ENCODE measurements at places on chromosomes 7 and 10. TPM values are rescaled to one million over a fixed set of nuclear protein-coding genes. Genes with fewer than 3 reads are reported as not detected.

The OPALIN gene
- not detected for total RNA-seq

The GBX1 gene
- 0.27 TPM for total RNA-seq

The PNLIPRP1 gene
- total RNA-seq = 0.68 TPM

The CFTR gene
- total RNA-seq = 0.89 TPM

The MKI67 gene
- 96.5 TPM for total RNA-seq

- H3K4me1 ChIP-seq = peaks cover 5% of the 10 kb centered on the region
- no peak for DNase-seq
- peaks cover 2% of the 10 kb centered on the region for H3K27me3 ChIP-seq
- H3K27ac ChIP-seq = no peak overlapping the region
- no peaks in the 10 kb centered on the region for H3K36me3 ChIP-seq
Observed at GRCh38 chr7:104296266-104296665, 32.1 kb upstream of the LHFPL3 start.

GRCh38 chr7:134400859-134401258, 58.0 kb downstream of the AKR1B1 start:
- DNase-seq = no peak
- no peak overlapping the region for H3K27ac ChIP-seq
- H3K27me3 ChIP-seq = no peaks in the 10 kb centered on the region
- no peak overlapping the region for H3K4me3 ChIP-seq
- H3K36me3 ChIP-seq = no peaks in the 10 kb centered on the region
- H3K4me1 ChIP-seq = no peaks in the 10 kb centered on the region

DNA sequence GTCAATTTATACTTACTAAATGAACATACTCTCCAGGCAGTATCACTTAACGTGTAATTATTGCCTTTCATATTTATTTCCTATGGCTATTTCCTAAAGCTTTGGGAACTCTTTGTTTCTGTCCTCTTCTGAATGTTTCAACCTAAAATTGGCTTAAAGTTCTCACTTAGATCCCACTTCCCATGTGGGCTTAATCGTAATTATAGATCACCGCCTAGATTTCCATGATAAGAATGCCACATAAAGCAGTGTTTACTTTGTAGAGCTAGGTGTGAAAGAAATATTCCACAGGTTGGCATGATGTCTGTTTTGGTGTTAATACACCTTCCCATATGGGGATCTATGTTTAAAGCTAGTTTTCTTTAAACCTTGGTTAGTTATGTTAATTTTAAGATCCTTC, 1.5 kb downstream of the HDAC9 start:
- no peaks in the 10 kb centered on the region for H3K36me3 ChIP-seq
- peak overlapping the region; percentile 79 for H3K4me3 ChIP-seq
- H3K27me3 ChIP-seq = no peaks in the 10 kb centered on the region
- peaks cover 61% of the 10 kb centered on the region for H3K4me1 ChIP-seq
- peak overlapping the region; percentile 74 for H3K27ac ChIP-seq

DNA sequence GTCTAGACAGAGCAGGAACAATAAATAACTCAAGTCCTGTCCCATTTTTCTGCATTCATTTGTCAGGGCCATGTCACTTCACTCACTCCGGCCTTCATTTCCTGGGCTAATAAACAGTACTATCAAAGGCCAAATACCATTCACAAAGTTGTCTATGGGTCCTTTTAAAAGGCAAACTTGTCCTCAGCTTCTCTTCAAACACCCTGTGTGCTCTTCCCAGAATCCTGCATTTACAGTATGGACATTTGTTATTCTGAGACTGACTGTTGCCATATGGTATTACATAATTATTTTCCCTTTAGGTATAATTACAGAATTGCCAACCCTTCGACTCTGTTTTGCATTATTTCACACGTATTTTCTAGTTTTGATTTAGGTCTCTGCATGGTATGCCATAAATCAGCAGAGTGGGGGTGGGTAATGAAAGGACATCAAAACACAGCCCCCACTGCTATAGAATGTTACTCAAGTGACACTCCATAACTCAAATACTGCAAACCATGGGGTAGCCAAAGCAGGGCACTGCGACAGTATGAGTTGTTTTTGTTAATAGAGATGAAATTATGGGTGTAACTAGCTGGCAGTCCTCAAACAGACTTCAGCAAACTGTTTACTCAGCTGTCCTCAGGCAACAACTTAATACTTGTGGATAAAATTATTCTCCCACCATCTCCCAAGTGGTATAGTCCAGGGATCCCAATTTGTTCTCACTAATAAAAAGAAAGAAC, 183.7 kb downstream of the TRIL start:
- no peaks in the 10 kb centered on the region for H3K36me3 ChIP-seq
- H3K27me3 ChIP-seq = peaks cover 20% of the 10 kb centered on the region
- H3K27ac ChIP-seq = no peak overlapping the region
- DNase-seq = no peak
- no peaks in the 10 kb centered on the region for H3K4me1 ChIP-seq
- no peak overlapping the region for H3K4me3 ChIP-seq

GRCh38 chr7:36692456-36692855, 31.8 kb downstream of the AOAH start:
- no peaks in the 10 kb centered on the region for H3K27me3 ChIP-seq
- no peaks in the 10 kb centered on the region for H3K36me3 ChIP-seq
- H3K4me3 ChIP-seq = no peak overlapping the region
- H3K27ac ChIP-seq = no peak overlapping the region
- H3K4me1 ChIP-seq = peaks cover 15% of the 10 kb centered on the region
- DNase-seq = no peak

DNA sequence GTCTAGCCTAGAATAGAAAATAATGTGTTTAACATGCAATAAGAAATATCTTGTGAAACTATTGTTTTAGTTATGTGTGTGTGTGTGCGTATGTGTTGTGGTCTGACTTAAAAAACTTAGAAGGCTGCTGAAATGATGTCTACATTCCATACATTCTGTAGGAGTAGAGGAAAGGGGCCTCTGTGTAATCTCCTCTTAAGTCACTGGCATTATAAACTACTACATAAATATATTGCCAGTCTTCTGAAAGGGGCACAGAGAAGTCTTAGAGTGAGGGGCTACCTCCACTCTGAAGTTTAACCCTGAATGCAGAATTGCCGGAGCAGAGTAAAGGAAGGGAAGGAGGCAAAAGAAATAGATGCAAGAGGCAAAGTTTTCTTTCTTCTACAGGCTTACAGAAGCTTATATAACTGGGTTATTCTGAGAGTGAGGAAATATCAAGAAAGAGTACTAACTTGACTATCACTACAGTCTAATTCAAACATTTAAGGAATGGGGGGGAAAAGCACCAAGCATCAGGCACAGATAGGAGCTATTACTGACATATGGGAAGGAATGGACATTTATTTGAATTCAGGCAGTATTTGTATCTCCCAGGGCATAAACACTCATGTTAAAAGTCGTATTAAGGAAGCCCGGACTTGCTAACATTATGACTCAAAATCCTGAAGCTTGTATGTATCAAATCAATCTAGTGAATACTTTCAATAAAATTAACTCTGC, 75.7 kb downstream of the DNAJC1 start:
- H3K27me3 ChIP-seq = no peaks in the 10 kb centered on the region
- H3K4me3 ChIP-seq = no peak overlapping the region
- H3K4me1 ChIP-seq = peaks cover 23% of the 10 kb centered on the region
- no peaks in the 10 kb centered on the region for H3K36me3 ChIP-seq

DNA sequence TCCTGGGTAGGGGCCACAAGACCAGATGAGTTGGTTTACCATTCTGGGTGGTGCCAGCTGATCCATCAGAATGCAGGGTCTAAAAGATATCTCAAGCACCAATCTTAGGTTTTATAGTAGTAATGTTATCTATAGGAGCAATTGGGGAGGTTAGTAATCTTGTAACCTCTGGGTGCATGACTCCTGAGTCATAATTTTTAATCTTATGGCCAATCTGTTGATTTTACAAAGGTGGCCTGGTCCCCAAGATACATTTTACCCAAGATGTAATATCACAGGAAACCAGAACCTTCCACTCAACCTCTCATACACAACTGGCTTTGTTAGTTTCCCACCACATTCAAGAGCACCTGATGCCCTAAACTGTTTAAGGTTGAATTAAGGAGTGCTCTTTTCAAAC, 79.5 kb downstream of the C1GALT1 start:
- peaks cover 47% of the 10 kb centered on the region for H3K4me1 ChIP-seq
- no peak overlapping the region for H3K27ac ChIP-seq
- DNase-seq = no peak
- H3K4me3 ChIP-seq = no peak overlapping the region
- peaks cover 17% of the 10 kb centered on the region for H3K36me3 ChIP-seq

DNA sequence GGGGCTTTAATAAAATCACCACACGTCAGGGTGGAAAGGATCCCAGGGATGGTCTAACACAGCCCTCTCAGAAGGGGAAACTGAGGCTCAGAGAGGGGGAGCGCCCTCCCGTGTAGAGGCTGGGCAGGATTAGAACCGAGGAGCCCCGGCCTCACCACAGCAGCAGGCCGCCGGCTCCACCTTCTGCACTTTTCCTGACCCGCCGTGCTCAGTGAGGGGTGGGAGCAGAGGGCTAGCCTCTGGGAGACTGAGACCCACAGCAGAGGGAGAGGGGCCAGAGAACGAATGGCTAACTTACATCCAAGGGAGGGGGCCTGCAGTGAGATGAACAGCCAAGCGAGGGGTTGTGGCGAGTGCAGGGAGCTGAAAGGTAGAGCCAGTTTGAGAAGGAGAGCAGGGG, 79.5 kb downstream of the COL13A1 start:
- no peaks in the 10 kb centered on the region for H3K36me3 ChIP-seq
- no peak for DNase-seq
- no peak overlapping the region for H3K27ac ChIP-seq
- no peak overlapping the region for H3K4me3 ChIP-seq
- peaks cover 2% of the 10 kb centered on the region for H3K27me3 ChIP-seq
- H3K4me1 ChIP-seq = peaks cover 51% of the 10 kb centered on the region

DNA sequence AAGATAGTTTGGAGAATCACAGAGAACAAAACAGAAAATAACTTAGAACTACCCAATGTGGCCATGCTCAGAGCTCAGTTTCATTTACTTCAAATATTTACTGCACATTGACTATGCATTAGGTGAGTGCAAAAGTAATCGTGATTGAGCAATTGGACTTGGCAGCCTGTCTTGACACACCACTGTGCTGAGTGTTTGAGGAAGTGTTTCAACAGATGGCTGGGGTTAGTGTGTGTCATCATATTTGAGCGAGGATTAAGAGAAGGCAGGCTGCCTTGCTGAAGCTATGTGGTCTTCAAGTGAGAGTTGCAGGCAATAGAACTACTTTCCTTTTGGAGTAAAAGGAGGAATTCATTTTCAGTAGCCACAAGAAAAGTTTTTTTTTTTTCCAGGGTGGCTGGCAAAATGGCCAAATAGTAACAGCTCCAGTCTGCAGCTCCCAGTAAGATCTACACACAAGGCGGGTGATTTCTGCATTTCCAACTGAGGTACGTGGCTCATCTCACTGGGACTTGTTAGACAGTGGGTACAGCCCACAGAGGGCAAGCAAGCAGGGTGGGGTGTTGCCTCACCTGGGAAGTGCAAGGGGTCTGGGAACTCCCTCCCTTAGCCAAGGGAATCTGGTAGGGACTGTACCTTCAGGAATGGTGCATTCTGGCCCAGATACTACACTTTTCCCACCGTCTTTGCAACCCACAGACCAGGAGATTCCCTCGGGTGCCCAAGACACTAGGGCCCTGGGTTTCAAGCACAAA, 37.6 kb downstream of the AKR1C4 start:
- no peaks in the 10 kb centered on the region for H3K4me1 ChIP-seq
- no peak overlapping the region for H3K27ac ChIP-seq
- peaks cover 8% of the 10 kb centered on the region for H3K36me3 ChIP-seq
- H3K4me3 ChIP-seq = no peak overlapping the region

GRCh38 chr7:1357601-1358271, 101.5 kb downstream of the MICALL2 start:
- no peaks in the 10 kb centered on the region for H3K4me1 ChIP-seq
- no peak for DNase-seq
- H3K27ac ChIP-seq = no peak overlapping the region
- H3K27me3 ChIP-seq = no peaks in the 10 kb centered on the region

DNA sequence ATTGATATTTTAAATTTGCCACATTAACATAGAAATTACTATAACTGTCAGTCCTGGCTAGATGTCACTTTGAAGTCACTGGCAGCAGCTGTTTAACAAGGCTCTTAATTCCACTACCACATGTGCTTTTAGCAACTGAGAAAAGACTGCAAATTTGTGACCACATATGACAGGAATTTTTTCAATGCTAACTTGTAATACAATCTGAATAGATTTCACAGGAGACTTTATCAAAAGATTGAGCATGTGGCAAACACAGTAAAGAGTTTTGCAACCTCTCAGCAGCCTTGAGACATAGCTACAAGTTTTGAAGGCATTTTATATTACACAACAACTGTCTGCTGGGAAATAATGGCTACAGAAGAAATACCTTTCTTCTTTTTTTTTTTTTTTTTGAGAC, 73.0 kb downstream of the MICU1 start:
- no peak for DNase-seq
- no peaks in the 10 kb centered on the region for H3K27me3 ChIP-seq
- H3K4me3 ChIP-seq = no peak overlapping the region
- H3K36me3 ChIP-seq = peaks cover 14% of the 10 kb centered on the region
- H3K27ac ChIP-seq = no peak overlapping the region

DNA sequence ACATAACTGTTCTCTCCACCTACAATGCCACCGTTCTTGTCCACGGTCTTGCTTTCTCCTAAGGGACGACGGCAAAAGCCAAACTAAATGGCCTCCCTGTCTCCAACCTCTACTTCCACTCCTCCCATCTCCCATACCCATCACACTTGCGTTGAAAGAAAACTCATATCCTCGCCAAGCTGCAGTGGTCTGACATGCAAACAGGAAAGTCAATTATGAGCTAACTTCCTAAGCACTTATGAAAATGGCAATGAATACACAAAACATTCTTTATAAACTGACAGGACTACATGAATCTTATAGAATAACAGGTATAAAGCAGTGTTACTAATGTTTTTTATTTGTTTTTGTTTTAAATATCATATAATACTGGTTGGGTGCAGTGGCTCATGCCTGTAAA, 46.4 kb downstream of the TYW1B start:
- H3K27me3 ChIP-seq = no peaks in the 10 kb centered on the region
- H3K36me3 ChIP-seq = peaks cover 12% of the 10 kb centered on the region
- DNase-seq = no peak
- no peak overlapping the region for H3K4me3 ChIP-seq
- peak overlapping the region; percentile 28 for H3K27ac ChIP-seq

DNA sequence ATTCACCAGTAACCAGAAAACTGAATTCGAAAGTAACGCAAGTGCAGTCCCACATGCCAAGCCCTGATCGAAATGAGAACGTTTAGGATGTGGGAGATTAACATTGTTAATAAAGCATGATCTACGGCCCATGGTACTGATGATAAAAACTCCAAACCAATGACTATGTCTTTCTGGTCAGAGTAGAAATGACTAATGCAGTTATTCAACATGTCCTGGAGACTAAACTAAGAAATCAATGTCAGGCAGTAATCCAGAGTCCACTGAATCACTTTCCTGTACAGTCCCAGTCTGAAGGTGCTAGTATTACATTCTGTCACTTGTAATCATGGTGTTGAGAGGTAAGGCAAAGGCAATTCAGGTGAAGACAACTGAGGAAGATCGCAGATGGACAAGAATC, 14.4 kb downstream of the NPSR1 start:
- H3K27me3 ChIP-seq = peaks cover 9% of the 10 kb centered on the region
- H3K4me3 ChIP-seq = no peak overlapping the region
- peaks cover 5% of the 10 kb centered on the region for H3K4me1 ChIP-seq
- no peak overlapping the region for H3K27ac ChIP-seq
- no peaks in the 10 kb centered on the region for H3K36me3 ChIP-seq
